ENCODE measurements at places on chromosomes 2 and 18.

DNA sequence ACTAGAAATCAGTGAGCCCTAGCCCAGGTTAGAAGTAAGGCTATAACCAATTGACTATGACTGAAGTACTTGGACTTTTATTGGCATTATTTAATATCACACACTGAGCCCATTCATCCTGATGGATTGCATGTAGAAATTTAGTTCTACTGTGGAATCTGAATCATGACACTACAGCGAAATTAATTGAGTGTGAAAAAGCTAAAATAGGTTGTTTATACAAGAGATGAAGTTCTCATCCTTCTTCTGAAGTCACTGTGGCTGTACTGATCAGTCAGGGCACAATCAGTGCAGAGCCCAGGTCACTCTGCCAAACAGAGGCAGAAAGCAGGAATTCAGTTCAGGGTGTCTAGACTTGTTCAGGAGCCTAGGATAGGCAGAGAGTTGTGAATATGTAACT is 158.9 kb downstream of the BABAM2 start:
- no peak for DNase-seq

- DNase-seq: no peak
These were observed 593.9 kb upstream of the ZNF804A start for GRCh38 chr2:184004289-184004947.

- no peak for DNase-seq
These were observed 126.2 kb downstream of the NUP35 start for GRCh38 chr2:183250472-183250871.

- no peak for DNase-seq
These were observed 105.6 kb downstream of the XRCC5 start for GRCh38 chr2:216214768-216215167.

GRCh38 chr2:63300835-63301234 is 250.2 kb downstream of the OTX1 start:
- DNase-seq: no peak

GRCh38 chr2:9703085-9703678 is 72.4 kb upstream of the YWHAQ start:
- DNase-seq: no peak

- DNase-seq: peak; percentile 7
These were observed 160.7 kb upstream of the NT5C1B start for GRCh38 chr2:18749912-18750526.

DNA sequence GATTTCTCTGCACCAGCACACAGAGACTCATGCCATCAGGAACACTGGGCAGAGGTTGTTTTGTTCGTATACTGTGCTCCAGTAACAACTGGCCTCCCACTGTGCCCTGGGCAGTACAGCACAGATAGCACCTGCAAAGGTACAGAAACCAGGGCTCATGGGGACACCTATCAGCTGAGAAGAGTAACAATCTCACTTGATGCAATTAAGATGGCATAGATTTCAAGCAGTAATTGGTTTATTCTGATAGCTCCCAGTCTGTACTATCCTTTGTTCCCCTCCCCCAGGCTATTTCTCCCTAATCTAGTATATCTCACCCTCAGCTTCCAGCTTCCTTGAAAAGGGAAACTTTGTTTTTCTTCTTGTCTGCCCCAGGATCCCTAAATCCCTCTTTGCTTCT is 343.9 kb upstream of the MMADHC start:
- no peak for DNase-seq

- peak; percentile 47 for DNase-seq
These were observed 4.7 kb upstream of the ITSN2 start for GRCh38 chr2:24365051-24365450.

DNA sequence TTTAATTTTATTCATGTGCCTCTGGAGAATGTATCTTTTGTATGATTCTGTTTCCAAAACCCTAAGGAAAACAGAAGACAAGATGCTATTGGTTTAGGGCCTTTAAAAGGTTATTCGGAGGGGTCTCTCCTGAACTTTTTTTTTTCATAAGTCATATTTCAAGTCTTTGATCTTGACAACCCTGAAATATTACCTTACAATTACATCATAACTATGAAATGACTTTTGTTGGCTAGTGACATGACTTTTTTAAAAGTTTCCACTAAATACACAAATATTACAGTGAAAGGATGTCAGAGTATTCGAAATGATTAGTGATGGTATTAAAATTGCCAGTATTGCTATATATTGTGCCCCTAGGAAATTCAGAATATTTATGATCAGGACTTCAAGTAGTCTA is 31.8 kb upstream of the FZD7 start:
- DNase-seq: no peak

DNA sequence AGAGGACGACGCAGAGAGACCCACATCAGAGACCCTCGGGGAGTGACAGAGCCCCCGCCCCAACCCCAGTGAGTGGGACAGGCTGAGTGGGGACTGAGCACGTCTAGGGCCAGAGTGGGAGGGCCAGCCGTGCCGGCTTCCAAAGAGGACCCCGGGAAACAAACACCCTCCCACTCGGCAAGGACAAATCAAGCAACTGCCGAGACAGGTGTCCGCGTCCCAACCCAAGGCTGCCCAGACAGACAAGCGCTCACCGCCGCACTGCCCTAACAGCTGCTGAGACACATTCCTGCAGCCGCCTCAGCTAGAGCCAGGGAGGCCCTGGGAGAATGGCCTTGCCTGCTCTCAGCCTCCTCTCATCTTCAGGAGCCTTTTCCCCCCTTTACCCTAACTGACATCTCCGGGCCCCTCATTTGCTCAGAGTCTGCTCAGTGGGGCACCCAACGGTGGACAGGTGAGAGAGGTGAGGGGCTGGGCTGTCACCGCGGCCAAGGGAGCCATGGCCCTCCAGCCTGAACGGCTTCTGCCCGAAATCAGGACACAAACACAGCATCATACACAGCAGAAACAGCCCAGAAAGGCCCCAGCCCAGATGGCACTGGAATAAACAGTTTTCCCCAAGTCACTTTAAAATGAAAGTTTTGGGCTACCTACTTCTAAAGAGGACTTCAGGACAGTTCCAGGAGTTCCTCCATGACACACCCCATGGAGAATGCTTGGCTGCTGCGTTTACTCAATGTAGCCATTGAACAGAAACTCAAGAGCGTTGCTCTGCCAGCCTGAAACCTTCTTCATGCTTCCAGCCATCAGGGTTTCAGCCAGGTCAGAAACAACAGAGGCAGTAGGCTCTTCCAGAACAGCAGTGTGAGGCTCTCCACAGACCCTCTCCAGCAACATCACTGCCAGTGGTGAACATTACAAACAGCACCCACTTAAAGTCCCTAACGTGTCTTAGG is 23.6 kb downstream of the SLC66A2 start:
- DNase-seq: no peak

- no peak for DNase-seq
These were observed at the start of gene CCDC195 for GRCh38 chr2:224716201-224716600. Gene CCDC195, minus strand, starts transcription at chr2:224716365. Its CDS starts 0 bp downstream, at chr2:224716365.

DNA sequence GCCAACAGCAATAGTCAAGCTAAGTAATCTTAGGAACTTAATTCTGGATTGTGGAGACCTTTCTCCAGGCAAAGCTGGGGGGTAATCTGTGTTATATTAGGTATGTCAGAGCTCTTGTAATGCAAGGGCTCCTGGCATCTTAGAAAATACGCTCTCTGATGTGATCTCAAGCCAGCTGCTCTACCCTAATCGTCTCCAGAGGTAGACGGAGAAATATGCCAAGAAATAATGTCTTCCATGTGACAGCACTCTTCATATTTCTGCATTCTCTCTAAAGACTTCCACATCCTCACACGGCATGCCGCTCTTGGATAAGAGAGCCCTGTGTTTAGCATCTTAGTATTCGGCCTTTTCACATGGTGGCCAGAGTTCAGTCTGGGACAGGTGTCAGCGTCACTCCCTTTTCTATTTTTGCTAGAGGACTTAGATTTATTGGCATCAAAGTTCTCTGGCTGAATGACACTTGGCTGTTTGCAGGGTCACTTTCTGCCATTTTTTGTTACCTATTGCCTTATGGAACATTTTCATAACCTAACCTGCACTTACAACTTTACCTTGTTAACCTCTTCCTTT is 25.2 kb downstream of the CAPN13 start:
- no peak for DNase-seq

GRCh38 chr2:198483051-198483450 is 678.7 kb downstream of the PLCL1 start:
- DNase-seq: no peak

DNA sequence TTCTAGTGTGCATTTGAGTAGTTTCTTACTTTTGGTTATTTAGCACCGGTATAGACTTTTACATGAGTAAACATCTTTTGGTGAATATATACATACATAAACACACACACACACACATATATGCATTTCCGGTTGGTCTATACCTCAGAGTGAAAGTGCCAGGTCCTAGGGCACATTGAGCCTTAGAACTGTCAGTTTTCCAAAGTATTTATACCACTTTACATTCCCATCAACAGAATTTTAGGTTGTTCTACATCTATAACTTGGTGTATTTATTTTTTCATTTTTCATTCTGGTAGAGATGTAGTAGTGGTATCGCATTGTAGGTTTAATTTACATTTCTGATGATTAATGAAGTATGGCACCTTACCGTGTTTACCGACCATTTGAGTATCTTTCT is 22.6 kb downstream of the MMADHC start:
- DNase-seq: no peak

DNA sequence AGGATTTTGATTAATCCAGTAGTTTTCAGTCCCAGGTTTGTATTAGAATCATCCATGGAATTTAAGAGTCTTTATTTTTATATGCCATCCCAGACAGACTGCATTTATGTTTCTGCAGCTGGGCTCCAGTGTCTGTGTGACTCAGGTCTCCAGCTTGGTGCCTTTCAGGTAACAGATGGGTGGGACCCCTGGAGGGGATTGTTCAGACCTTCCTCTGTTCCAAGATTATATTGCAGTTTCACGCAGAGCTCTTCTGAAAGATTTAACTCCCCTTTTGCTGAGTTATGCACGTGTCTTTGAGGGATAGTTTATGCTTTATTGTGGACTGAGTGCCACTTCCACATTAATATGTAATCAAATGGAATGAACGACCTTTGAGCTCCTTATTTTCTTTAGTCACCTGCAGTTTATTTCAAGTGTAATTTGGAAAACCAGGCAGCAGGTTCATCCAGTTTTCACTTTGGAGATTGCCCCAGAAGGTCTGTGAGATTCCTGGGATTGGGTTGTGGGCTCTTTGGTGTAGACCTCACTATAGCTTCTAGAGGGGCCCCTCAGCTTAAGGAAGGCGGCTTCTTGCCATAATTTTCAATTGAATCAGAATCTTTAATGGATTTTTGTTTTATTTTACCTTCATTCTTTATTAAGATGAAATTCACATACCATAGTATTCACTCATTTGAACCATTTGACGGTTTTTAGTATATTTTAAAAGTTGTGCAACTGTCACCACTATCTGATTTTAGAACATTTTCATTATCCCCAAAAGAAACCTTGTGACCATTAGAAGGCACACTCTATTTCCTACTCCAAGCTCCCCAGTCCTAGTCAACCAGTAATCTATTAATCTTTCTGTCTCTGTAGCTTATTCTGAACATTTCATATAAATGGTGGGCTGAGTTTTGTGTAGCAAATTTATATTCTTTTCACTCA is 135.0 kb downstream of the WDSUB1 start:
- DNase-seq: no peak

DNA sequence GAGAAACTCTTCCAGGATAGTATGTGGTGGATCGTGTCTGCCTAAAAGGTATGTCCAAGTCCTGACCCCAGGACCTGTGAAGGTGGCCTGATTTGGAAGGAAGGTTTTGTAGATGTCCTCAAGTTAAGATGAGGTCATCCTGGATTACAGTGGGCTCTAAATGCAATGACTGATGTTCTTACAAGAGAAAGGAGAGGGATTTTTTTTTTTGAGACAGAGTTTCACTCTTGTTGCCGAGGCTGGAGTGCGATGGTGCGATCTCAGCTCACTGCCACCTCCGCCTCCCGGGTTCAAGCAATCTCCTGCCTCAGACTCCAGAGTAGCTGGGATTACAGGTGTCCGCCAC is 19.9 kb downstream of the MBP start:
- no peak for DNase-seq

DNA sequence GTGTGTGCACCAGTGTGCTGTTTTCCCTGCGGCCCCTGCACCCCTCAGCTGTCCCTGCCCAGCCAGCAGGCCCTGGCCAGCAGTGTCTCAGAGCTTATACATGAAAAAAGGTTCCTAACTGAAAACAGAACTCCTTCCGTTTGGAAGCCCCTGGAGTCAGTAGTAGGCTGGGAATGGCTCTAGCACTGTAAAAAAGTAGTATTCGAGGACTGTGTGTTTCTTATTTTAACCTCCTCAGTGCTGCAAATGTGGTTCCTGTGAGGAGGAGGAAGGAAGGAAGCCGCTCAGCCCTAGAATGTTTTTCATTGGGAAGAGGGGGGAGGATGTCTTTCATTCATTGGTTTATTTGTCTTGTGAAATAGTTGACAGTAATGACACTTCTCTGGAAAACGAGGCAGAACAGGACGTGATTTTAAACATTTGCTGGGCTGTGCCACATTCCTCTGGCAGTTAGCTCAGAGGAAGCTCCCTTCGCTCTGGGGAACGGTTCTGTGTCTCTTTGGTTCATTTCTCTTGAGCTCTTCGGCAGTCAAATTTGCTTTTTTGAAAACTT is 103.5 kb downstream of the SPTBN1 start:
- DNase-seq: no peak

GRCh38 chr2:67516899-67517530 is 119.9 kb downstream of the ETAA1 start:
- DNase-seq: no peak

GRCh38 chr2:19902216-19902740 is 495 bp upstream of the TTC32 start:
- DNase-seq: no peak

DNA sequence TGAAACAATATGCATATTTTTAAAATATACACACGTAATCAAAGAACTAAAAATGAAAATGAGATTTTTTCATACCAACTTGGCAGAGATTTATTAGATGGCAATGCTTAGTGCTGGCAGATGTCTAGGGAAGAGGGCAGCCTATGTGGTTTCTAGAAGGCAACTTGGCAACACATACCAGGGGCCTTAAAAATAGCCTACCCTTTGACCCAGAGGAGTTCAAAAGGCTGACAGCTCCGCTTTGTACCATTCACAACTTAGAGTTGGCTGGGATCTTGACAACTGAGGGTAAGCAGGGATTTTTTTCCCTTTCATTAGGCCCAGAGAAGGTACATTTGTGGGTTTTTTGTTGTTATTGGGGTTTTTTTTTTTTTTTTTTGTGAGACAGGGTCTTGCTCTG is 26.4 kb upstream of the GPR55 start:
- DNase-seq: no peak

DNA sequence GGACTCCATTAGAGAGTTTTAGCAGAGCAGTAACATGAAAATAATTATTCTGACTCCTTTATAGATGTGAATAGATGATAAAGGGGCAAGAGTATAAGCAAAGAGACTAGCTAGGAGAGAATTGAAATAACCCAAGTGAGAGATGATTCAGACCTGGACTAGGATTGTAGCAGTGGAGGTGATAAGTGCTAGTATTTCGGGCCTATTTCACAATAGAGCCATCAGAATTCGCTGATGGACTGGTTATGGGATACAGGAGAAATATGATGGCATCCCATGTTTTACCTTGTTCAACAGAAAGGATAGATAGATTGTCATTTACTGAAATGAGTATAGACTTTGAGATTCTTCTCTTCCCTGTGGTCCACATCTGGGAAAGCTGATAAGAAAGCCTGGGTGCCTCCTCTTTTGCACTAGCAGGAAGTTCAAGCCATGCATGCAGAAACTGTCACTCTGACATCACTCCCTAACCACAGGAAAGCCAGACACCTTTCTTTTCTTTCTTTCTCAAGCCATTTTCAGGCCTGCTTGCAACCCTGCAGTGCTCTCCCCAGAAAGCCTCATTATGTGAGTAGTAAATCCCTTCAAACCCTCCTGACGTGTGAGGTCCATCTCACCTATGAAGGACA is 25.3 kb downstream of the DYNAP start:
- no peak for DNase-seq

Data from glomerular endothelial cell (primary cell).